Right lobe of liver (tissue), 6 donors: ENCODE measurements at places on chromosomes 2 and 18.

- no peak for DNase-seq
These were observed 6.3 kb upstream of the SLC1A4 start for GRCh38 chr2:64982932-64983331.

DNA sequence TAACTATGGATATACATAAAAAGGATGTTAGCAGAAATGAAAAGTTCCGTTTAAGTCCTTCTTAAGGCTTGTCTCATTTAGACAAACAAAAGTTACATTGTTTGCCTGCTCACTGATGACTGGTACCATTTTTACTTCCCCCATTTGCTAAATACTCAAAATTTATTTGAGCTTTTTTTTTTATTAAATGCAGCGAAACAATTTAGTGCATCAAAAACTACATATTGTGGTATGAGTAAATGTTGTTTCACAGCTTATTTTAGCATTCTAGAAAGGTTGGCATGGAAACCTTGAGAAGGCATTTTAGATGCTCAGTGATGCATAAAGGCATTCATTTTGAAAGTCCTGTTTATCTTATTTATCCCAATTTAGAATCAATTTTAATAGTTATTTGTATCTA lies 100.0 kb downstream of the MAP2 start:
- no peak for DNase-seq

- no peak for DNase-seq
These were observed 232.7 kb downstream of the METTL4 start for GRCh38 chr18:2338601-2339000.

- no peak for DNase-seq
These were observed 180.3 kb upstream of the PARD3B start for GRCh38 chr2:204364860-204365535.

GRCh38 chr2:224970311-224970710 lies 72.0 kb downstream of the DOCK10 start:
- no peak for DNase-seq

DNA sequence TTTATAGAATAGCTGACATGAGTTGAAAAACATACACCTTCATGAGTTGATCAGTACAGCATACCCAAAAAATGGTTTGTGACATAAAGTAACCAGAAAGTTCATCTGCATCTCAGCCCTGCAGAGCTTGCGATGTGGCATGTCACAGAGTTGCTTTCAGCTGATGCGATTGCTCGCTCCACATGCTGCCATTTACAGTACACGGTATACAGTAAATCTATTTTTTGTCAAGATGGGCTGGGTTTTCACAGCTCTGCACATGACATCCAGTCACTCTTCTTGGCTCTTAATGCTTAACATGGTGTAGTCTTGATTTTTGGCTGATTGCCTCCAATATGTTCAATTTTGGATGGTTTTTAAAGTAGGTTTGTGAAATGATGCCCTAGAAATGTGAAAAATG lies 811.9 kb downstream of the SATB2 start:
- DNase-seq: no peak

DNA sequence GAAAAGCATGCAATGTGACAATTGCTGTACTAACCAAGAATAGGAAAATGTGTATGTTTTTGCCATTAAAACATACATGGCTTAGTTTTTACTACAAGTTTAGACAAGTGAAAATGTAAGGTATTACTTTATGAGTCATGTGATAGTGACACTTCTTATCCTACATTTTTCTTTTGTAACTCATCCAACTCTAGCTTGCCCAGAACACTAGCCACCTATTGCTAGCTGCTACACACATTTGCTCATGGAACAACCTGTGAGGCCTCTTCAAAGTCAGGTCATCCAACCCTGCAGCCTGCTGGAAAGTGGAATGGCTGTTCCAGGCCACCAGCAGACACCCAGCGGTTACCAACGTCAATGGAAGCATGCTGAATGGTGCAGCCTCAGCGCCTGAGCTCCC lies 1043.9 kb downstream of the TMEM182 start:
- DNase-seq: no peak

DNA sequence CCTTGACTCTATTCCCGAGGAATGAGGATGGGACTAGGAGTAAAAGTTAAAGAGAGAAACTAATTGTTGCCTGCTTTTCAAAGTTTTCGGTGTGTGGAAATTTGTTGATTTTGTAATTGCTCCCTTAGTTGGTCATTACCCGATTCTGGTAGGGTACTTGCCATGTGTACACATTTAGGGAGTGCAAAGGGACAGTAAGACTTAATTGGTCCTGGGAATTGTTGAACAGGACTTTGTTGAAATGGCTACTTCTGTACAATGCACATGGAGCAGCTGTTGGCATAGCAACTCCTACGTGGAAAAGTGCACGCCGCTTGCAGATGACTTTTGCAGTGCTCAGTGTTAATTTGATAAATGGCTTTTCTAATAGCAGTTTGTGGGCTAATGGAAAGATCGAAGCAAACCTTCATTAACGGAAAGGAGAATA lies 22.9 kb downstream of the EPAS1 start:
- DNase-seq: peak; percentile 68

- DNase-seq: no peak
These were observed 441.1 kb downstream of the MEIS1 start for GRCh38 chr2:66875941-66876462.

DNA sequence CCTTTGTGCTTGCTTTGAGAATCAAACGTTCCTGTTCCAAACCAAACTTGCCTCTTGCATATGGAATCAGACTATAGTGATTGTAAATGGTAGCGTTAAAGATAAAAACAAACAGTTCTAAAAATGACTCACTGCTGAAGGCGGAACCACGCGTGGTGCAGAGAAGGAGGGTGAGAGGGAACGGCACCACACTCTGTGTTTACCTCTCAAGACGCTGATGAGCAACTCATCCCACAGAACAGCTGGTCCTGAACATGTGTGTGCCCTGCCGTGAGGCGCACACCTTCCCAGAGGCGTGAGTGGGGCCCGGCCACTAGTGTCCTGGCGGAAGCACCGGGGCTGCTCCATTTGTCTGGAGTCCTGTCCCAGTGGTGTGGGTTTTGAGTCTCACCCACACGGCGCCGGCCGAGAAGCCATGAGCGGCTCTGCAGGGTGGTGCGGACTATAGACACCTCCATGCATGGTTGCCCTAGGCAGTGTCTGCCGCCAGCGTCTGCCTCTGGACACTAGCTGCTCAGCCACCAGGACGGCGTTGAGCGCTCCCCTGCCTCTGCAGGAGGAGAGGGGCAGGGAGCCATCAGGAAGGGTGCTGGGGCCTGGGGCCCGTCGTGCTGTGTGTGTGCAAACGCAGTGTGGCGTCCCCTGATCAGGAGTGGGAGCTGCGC lies 52.1 kb downstream of the NFATC1 start:
- DNase-seq: no peak

GRCh38 chr2:181462033-181462432 lies 4.8 kb downstream of the ITGA4 start:
- no peak for DNase-seq

GRCh38 chr2:55917117-55917516 lies 6.5 kb downstream of the EFEMP1 start:
- DNase-seq: no peak

- no peak for DNase-seq
These were observed 60.0 kb downstream of the CEP192 start for GRCh38 chr18:13051159-13051558.

DNA sequence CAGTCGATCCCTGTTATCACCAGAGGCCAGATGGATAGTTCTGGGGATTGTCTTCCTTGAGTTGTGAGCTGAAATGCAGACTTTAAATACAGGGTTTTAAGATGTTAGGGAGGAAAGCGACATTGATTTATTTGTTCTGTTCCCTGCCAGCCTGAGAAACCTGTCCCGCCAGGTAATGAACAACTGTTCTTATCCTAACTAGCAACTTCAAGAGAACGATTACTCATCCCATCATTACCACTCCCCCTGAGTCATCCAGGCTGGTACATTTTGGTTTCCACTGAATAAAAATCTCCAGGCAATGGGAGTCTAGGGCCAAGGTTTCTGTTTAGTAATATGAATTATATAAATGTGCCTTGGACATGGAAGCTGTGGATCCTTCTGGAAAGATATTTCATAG lies 131.2 kb downstream of the LYPD6B start:
- DNase-seq: no peak

DNA sequence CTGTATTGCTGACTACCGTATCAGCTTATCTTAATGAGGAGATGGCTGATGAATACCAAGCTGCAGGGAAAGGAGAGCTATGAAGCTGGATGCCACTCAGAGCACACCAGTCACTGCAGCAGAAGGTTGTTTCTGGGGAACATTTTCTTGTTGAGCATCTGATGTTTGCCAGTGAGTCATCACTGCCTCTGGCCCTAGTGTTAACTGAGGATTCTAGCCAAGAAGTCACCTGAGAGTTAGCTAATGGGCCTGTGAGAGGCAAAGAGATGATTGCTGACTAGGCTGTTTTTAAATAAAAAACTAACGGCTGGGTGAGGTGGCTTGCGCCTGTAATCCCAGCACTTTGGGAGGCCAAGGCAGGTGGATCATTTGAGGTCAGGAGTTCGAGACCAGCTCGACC lies 37.9 kb downstream of the CCDC150 start:
- DNase-seq: no peak

GRCh38 chr2:151067658-151068369 lies 193.8 kb downstream of the RBM43 start:
- DNase-seq: no peak

- DNase-seq: no peak
These were observed 69.9 kb downstream of the KCNH7 start for GRCh38 chr2:162768656-162769055.

DNA sequence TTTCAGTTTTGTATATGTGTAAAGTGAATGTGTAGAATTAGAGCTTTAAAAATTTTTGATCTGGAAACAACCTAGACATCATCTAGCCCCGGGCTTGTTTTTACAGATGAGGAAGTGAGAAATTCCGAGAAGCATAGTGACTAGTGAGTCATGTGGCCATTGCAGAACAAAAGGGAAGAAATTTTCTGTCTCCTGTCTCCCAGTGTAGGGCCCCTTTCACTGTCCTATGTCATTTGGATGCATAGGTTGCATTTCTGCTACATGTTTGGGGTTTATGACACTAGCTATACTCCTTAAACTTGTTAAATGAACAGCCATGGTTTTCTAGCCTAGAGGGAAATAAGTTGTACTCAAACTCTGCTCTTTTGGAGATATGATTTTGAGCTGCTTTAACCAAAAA lies 84.6 kb downstream of the PLCL1 start:
- DNase-seq: no peak

- no peak for DNase-seq
These were observed 5.7 kb upstream of the CHN1 start for GRCh38 chr2:175010848-175011254.

- no peak for DNase-seq
These were observed 62.5 kb upstream of the SH3RF3 start for GRCh38 chr2:109066501-109066900.

DNA sequence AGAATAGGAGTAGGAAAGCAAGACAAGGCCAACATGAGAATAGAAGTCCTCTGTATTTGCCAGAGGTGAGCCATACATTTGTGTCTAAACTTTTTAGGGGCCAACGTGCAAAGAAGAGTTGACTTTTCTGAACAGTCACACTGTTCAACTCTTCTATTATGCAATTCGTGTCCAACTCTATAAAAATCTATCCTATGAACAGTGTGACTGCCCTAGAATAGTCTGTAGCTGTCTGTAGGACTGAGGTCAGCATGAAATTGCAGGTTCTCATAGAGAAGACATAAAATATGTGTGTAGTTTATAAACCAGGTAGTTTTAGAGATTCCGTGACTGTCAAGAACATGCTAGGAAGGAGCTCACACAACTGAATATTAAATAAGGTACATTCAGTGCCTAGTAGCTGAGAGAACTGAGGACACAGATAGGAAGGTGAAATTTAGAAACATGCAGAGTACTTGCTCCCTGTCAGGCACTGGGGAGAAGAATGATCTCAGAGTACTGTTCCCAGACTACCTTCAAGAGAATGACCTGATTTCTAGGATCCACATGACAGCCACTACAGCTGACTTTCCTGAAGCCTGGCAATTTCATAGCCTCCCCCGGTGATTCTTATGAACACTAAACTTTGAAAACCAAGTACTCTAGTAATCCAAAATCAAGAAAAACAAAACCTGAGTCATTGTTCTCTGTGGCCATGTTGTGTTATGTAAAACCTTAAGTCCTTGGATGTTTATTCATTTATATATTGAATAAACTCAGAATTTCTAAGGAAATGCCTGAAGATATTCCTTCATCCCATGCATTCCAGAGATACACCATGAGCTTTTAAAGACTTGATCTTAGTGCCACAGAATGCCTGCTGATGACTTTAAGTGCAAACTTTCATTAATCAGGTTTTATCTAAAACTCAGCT lies 201.5 kb upstream of the BOD1L2 start:
- DNase-seq: no peak

DNA sequence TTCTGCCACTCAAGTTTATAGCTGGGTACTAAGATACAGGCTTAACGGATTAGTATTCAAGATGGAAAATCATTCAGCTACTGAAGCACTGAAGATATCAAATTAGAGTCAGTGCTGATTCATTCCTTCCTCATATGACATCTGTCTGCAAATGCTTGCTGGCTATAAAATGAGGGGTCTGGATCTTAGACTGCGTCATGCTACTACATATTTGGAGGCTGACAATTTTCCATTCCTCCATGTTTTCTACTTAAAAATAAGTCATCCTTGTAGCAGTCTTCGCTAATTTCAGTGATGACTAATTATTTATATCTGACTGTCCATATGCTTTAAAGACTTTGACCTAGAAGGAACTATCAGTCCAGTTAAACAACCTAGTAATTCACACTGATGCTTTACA lies 233.4 kb downstream of the RIT2 start:
- no peak for DNase-seq

DNA sequence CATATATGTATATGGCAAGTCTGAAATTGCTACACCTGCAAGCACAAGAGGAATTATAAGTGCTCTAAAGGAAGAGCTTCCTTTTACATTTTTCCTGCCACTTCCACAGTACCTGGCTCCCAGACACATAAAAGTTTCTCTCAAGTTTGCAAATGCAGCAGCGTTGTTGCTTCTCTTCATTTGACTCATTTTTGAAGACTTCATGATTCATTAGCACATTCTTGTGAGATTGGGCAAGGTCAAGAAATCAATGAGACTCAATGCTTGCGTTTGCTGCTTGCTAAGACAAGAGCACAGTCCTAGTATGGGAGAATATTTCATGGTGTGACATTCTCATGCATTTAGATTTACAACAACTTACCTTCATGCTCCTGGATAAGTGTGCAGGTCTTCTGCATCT lies 42.6 kb upstream of the PDCL3 start:
- DNase-seq: no peak

GRCh38 chr2:203925512-203926158 lies 10.9 kb upstream of the ICOS start:
- no peak for DNase-seq
